ENCODE measurements at places on chromosomes 4 and X.

GRCh38 chrX:21745756-21746155 is 12.2 kb downstream of the SMPX start:
- DNase-seq: peak; percentile 2

- no peak for DNase-seq
Observed at GRCh38 chr4:25860586-25861279, 2.1 kb downstream of the SEL1L3 start.

GRCh38 chrX:140710710-140711109 is 1.2 kb downstream of the LINC00632 start:
- DNase-seq: no peak

DNA sequence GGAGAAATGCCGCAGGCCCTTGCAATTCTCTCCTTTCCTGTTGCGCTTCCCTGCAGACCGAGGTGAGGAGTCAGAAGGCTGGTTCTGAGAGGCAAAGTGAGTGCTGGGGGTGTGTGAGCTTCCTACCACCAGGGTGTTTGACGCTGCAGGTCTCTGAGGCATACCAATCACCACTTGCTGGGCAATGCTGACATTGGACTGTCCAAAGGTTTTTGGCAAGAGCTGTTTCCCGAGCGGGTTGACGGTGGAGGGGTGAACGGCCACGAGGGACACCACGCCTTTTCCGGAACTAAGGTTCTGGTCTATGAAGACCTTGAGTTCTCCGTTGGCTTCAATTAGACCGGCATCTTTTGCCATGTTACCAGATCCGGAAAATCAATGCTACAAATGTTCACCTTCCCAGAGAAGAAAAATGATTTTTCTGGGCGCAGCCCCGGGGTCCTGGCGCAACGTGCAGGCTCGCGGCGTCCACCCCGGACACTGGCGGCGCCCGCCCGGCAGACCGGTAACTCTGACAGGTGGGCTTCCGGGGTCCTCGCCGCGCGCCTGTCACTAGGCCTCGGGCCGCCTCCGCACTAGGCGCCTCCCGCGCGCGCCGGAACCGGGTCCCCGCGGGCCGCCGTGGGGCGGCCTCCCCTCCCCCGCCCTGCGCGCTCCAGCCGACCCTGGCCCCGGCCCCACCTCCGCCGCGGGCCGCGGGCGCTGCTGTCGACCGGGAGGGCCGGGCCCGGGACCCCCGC is 44.9 kb upstream of the FAM47C start:
- DNase-seq: no peak

- no peak for DNase-seq
Observed at GRCh38 chrX:29948653-29949052, 266.7 kb upstream of the MAGEB2 start.

GRCh38 chrX:133852401-133852800 is 133.0 kb downstream of the GPC3 start:
- no peak for DNase-seq

DNA sequence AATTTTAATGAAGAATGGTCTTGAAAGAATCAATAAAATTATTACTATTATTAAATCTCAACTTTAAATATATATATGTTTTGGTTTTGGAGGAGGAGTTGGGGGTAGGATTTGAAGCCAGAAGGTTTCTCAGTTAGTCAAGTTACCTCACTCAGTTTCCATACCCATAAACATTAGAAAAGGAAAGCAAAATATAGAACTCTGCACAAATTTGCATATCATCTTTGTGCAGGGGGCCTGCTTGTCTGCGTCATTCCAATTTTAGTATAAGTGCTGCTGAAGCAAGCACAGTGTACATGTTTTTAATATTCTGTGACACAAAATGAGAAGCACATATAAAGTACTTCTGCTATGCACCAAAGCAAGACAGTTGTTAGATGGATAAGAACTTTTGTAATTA is 47.5 kb upstream of the SCRG1 start:
- no peak for DNase-seq

GRCh38 chrX:84165711-84166110 is 22.3 kb downstream of the RPS6KA6 start:
- DNase-seq: no peak

DNA sequence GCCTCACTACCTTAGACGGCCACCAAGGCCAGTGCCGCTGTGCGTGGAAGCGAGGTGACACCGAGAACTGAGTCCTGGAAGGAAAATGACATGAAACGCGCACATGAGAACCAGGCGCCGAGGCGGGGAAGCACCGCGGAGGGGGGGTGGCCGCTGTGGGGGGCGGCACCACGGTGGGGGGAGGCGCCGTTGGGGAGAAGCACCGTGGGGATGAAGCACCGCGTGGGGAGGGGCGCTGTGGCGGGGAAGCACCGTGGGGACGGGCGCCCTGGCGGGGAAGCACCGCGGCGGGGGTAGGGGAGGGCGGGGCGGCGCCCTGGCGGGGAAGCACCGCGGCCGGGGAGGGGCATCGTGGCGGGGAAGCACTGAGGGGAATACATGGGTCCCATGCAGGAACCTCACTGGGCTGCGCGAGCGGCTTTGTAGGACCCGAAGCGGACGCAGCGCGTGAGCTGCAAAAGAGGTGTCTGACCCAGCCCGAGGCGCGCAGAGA is 28.0 kb downstream of the PPP2R3B start:
- DNase-seq: no peak

- no peak for DNase-seq
Observed at GRCh38 chr4:88616275-88617150, 24.2 kb downstream of the HERC3 start.

DNA sequence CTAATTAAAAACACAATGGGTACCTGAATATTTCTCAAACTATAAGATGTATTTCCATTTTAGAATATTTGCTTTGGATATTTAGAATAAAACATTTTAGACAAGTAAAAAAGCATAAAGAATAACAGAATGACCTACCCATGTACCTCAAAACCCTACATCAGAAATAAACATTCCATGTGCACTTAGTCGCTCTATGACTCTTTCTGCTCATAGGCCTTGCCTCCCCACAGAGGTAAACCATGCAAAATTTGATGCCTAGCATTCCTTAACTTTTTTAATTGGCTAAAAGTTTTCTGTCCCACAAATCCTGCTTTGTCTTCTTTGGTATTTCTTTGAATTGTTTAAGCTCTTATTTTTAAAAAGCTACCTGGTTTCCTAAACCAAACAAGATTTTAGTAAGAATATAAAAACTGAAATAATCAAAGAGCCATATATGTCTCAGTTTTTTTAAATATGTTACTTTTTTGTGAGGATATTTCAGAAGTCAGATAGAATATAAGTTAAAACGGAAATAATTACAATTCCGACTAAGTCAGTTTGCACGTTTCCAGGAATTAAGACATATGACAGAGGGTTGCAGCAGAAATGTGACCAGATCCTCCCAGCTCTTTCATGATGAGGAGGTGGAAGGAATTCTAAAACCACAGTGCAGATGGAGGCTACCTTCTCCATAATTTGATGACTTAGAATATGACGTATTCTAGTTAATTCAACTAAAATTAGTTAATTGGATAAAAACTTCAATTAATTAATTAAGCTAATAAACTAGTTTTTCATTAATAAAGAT is 102.5 kb downstream of the FIP1L1 start:
- DNase-seq: no peak

DNA sequence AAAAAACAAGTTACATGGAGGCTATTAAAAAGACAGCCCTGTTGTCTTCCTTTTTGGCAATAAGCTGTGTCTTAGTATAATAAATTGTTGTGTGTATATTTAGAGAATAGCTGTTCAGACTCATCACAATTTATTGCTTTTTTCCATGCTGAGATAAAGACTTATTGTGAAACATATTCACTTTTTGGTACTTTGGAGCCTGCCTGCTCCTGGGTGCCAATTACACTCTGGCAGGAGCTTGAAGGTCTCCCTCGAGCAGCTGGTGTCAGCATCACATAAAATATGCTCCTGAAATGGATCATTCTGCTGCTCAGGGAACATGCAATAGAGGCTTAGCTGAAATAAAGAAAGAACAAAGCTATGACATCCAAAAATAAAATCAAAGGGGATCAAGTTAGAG is 211.6 kb upstream of the DKK2 start:
- DNase-seq: no peak

DNA sequence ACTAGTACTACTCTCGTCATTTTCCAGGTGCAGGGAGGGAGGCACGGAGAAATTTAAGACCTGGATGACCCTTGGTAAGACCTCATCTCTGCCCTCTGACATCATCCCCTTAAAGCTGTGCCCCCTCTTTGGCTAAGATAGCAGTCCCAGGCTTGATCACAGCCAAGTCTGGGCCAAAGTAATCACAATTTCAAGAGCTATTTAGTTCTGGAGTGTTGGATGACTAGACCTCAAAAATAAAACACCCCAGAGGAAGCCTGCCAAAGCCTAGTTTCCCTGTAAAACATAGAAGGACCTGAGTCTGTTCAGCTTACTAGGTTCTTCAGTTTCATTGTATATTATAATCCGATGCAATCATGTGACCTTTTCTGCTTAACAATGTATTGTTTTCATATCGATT is 144.6 kb upstream of the ARHGEF9 start:
- no peak for DNase-seq

DNA sequence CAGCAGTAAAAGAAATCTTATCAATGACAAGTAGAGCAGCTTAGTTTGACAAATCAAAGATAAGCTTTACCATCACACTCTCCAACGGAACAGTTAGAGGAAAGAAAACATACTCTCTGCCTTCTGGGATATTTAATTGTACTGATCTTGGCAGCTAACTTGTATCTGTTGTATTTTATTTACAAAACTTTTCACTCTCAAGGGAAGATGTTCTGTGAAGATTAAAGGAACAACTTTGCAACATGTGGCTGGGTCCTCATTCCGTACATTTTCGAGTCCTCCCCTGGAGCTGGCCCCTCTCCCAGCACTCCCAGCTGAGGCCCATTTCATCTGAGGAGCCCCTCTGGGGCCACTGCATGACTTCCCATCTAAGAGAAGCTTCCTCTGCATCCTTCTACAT is 74.4 kb downstream of the RPS3A start:
- DNase-seq: no peak

GRCh38 chrX:252244-252956 is 28.8 kb upstream of the PLCXD1 start:
- no peak for DNase-seq

- no peak for DNase-seq
Observed at GRCh38 chr4:108937066-108937465, 174.2 kb upstream of the ETNPPL start.

GRCh38 chr4:185357211-185357610 is 38.5 kb downstream of the LRP2BP start:
- DNase-seq: no peak

DNA sequence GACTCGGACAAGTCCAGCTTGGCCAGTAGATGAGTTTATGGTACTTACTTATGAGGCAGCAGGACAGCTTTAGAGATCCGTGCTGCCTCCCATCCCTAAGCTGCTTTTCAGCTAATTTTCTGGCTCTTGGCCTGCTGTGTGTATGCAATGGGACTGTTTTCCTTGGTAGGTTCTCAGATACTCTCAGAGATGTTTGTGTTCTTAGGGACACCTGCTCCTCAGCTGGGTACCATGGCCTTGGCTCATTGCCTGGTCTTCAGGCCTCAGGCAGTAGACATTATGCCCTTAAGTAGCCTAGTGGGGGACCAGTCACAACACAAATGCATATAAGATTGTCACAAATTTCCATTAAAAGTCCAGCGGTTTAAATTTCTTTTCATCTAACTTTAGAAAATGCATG is 688.0 kb downstream of the PCDH7 start:
- DNase-seq: no peak

- DNase-seq: no peak
Observed at GRCh38 chr4:169675825-169676224, 55.4 kb downstream of the CLCN3 start.

DNA sequence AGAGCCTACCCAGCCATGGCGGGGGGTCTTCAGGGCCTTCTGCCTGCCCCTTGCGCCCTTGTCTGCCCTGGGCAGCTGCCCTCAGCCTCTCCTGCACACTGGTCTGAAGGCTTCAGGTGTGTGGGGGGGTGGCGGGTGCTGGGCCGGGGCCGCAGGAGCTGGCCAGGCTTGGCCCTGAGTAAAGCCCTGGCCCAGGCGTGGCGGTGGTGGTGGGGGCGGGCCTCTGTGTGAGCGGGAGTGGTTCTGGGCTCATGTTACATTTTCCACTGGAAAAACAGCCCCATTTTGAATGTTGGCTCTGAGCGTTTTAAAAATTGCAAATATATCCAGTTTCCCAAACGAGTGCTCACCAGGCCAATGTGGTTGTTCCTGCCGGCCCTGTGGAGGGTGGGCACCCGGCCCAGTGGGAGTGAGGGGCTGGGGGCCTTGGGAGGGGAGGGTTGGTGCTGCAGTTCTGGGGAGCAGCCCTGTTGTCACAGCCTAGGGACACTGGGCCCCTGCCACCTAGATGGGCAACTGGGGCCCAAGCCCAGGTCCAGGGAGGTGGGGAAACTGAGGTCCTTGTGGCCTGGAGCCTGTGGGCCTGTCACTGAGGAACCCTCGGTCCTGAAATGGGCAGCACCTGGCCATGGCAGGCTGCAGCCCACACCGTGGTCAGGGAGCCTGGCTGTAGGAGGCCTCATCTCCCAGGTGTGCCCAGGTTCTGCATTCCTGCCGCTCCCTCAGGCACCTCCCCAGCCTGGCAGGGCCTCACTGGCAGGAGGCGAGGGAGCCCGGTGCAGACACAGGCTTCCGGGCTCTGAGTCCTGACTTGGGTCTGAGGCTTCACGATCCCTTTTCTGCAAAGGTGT is 28.3 kb downstream of the FGFRL1 start:
- DNase-seq: no peak

- DNase-seq: no peak
Observed at GRCh38 chr4:177403746-177404145, 38.5 kb downstream of the AGA start.

- DNase-seq: no peak
Observed at GRCh38 chr4:54101190-54102041, 1.5 kb downstream of the GSX2 start.

- DNase-seq: no peak
Observed at GRCh38 chrX:46184749-46185148, 360.5 kb downstream of the ZNF674 start.

DNA sequence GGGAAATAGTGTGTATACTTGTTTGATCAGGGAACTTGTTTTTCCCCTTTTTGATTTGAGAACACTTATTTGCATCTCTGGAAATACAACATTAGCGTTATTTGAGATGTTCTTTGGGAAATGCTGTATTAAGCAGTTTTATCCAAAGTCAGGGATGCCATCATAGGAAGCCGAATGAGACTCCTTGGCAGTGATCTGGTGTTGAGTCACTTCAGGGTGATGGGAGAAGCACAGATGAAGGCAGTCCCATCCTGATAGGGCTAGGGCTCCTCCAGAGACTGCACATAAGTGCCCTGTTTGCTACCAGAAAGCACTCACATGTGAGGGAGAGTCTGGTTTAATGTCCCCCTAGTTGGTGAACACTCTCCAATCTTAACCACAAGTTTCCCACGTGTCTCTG is 62.3 kb downstream of the IL1RAPL1 start:
- DNase-seq: no peak

DNA sequence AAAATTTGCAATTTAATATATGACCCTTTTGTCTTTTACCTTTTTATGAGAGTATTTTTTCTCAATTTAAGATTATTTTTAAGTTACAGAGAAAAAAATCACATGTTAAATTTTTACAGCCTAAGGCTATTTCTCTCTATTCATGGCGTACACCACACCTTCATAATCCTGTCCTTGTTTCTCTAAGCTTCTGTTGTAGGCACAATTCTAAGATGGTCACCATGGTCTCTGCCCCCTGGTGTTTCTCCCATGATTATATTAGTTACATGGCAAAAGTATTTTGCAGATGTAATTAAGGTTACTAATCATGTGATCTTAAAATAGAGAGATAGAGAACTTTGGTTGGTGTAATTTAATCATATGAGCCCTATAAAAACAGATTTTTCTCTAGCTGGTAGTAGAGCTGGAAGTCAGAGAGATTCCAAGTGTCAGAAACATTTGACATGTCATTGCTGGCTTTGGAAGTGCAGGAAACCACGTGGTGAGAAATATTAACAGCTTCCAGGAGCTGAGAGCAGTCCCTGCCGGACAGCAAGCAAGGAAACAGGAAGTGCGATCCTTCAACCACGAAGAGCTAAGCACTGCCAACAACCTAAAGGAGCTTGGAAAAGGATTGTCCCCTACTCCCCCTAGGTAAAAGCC is 89.8 kb downstream of the EIF4E start:
- no peak for DNase-seq

Data from activated CD4-positive, alpha-beta T cell treated with anti-CD3 and anti-CD28 coated beads for 4 hours (primary cell).